ENCODE measurements at places on chromosomes 2 and 18.

DNA sequence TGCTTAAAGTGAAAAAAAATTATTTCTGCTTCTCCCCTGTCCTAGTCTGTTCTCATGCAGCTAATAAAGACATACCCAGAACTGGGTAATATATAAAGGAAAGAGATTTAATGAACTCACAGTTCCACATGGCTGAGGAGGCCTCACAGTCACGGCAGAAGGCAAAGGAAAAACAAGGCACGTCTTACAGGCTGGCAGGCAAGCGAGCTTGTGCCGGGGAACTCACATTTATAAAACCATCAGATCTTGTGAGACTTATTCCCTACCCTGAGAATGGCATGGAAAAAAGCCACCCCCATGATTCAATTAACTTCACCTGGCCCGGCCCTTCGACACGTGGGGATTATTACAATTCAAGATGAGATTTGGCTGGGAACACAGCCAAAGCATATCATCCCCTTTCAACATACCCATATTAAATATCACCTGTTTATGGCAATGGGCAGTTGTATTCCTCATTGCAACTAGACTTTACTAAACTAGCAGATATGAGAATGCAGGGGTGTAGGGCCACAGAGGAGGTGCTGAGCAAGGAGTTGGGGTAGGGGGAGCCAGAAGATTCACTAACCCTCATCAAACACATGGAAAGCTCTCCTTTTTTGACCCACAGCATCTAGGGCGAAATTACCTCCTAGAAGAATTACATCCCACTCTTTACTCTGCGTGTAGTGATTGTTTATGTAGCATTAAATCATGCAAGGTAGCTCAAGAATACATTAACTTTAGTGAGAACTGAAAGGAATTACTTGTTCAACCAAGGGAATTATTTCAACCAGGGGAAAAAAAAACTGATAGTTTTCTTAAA lies 183.3 kb upstream of the DOK6 start:
- no peak for DNase-seq

- no peak for DNase-seq
Observed at GRCh38 chr2:229445019-229445418, 173.9 kb upstream of the PID1 start.

DNA sequence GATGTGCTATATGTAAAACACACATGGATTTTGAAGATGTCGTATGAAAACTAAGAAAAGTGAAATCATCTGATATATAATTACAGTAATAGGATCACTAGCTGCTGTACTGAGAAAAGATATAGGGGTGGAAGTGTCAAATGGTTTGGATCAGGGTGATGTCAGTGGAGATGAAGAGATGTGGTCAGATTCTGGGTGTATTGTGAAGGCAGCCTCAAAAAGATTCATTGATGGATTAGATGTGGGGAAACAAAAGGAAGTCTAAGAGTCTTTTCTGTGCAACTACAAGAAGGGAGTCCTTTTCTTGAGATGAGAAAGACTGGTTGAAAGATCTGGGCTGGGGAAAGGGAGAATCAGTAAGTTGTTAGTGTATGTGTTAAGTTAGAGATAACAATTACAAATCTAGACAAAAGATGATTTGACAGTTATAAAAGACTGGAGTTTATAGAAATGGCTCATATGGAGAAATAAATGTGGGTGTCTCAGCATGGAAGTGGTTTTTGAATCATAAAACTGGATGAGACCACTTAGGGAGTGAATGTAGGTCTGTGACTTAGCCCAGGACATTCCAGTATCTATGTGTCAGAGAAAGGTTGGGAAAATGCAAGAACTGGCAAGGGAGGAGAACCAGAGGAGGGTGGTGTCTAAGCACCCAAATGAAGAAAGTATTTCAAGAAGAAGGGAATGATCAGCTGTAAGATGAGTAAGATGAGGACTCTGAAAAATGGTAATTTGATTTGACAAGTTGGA lies 347.4 kb downstream of the PARD3B start:
- DNase-seq: no peak

- DNase-seq: no peak
Observed at GRCh38 chr2:146295080-146295670, 1549.7 kb upstream of the ACVR2A start.

DNA sequence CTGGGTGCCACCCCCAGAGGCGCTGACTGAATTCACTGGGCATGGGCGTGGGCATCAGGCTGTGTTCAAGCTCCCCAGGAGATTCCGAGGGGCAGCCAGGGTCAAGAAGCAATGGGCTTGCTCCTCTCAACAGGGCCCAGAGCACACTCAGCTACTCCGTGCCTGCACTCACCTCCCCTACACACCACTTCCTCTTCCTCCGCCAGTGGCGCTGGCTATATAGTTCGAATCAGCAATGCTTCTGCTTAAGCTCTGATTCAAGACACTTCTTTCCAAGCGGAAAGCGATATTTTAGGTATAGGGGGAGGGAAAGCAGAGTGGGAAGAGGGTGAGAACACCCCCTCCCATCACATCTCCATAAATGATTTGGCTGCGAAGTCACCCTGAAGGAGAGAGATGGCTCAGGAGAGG lies 42.1 kb downstream of the CRACDL start:
- DNase-seq: no peak

DNA sequence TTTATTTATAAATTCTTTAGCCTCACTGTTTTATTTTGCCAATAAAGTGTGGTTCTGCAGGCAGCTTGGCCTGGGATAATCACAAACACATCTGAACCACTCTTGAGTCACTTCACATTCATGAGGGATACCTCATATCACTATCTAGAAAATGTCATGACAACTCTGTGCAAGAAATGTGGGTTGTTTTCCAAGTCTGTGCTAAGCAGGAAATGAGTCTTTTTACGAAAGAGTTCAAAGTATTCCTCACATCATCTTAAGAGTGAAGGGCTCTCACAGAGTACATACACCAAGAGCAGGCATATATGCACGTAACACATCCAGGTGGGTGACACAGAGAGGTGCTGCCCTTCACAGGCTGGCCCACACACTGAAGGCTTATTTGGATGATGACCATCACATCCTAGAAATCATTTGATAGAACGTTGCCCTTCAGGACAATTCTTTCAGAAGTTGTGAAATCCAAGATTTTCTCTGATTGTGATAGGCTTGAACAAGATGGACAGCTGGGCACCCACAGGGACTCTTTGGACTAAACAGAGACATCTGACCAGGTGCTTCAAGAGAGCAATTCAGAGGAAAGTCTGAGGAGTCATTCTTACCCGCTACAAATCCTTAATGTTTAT lies 811.1 kb upstream of the LRATD1 start:
- no peak for DNase-seq

DNA sequence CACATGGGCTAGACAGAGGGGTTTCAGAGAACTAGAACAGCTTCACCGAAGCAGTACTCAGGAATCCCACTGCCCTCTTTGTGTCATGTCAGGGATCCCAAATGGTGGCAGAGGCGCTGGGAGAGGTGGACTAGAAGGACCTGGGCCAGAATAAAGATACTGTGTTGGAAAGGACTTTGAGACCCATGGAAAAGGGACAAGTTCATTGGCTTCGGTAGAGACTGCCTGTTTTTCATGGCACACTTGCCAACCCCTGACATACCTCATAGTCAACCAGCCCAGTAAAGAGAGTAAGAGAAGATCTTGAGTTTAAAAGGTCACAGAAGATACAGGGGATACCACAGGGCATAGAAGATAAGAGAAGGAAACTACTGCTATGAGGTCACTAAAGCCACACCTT lies 381.0 kb downstream of the RIT2 start:
- no peak for DNase-seq

GRCh38 chr2:79980816-79981215 lies 323.7 kb downstream of the LRRTM1 start:
- DNase-seq: no peak

GRCh38 chr2:38441346-38441745 lies 64.3 kb upstream of the ATL2 start:
- no peak for DNase-seq

DNA sequence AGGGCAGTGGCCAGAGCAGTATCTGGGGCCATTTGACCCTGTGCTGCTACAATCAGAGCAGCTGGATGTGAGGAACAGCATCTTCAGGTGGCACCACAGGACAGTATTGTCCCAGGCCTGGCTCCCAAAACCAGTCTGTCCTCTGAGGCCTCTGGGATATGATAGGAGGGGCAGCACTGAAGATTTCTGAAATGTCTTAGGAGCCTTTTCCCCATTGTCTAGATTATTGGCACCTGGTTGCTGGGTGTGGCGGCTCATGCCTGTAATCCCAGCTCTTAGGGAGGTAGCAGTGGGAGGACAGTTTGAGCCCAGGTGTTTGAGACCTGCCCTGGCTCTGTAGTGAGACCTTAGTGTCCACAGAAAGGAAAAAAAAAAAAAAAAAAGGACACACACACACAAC lies 270.6 kb upstream of the FBXO11 start:
- DNase-seq: no peak

- DNase-seq: no peak
Observed at GRCh38 chr2:107569496-107569895, 257.2 kb upstream of the RGPD4 start.

Data from NCI-H2029 treated with DMSO at 0.1 percent for 48 hours (cell line).